ENCODE measurements at places on chromosomes 2 and 18. TPM values are rescaled to one million over a fixed set of nuclear protein-coding genes. Genes with fewer than 3 reads are reported as not detected.
A peak's percentile ranks its signal among the peaks of the same experiment; 100 is the strongest.

SIX2 gene
- total RNA-seq: not detected

L3MBTL4 gene
- 2.4 TPM for total RNA-seq

MAB21L4 gene
- 2.8 TPM for total RNA-seq

CHST10 gene
- total RNA-seq: 15.5 TPM

- H3K4me3 ChIP-seq: no peak overlapping the region
- H3K27me3 ChIP-seq: no peaks in the 10 kb centered on the region
- H3K36me3 ChIP-seq: no peaks in the 10 kb centered on the region
These were observed 567.6 kb downstream of the PLCL1 start for GRCh38 chr2:198371921-198372543.

GRCh38 chr2:10056439-10056838 lies 13.1 kb downstream of the KLF11 start:
- H3K4me1 ChIP-seq: peaks cover 10% of the 10 kb centered on the region
- peaks cover 17% of the 10 kb centered on the region for H3K36me3 ChIP-seq
- no peaks in the 10 kb centered on the region for H3K27me3 ChIP-seq
- peak overlapping the region; percentile 56 for H3K4me3 ChIP-seq

GRCh38 chr2:73418343-73418742 lies 32.7 kb downstream of the ALMS1 start:
- H3K4me3 ChIP-seq: no peak overlapping the region
- no peak for DNase-seq
- no peaks in the 10 kb centered on the region for H3K4me1 ChIP-seq
- no peaks in the 10 kb centered on the region for H3K36me3 ChIP-seq

- H3K36me3 ChIP-seq: peaks cover 59% of the 10 kb centered on the region
- H3K4me3 ChIP-seq: peak overlapping the region; percentile 84
- DNase-seq: no peak
- no peaks in the 10 kb centered on the region for H3K27me3 ChIP-seq
These were observed 907 bp downstream of the FHL2 start for GRCh38 chr2:105397953-105398335.

GRCh38 chr2:151085181-151085611 lies 176.5 kb downstream of the RBM43 start:
- H3K4me3 ChIP-seq: no peak overlapping the region
- DNase-seq: no peak
- H3K27me3 ChIP-seq: peaks cover under 1% of the 10 kb centered on the region
- H3K27ac ChIP-seq: no peak overlapping the region
- no peaks in the 10 kb centered on the region for H3K4me1 ChIP-seq
